NCI-H2171 treated with DMSO at 0.1 percent for 48 hours (cell line): ENCODE measurements at places on chromosomes 13 and 19.

DNA sequence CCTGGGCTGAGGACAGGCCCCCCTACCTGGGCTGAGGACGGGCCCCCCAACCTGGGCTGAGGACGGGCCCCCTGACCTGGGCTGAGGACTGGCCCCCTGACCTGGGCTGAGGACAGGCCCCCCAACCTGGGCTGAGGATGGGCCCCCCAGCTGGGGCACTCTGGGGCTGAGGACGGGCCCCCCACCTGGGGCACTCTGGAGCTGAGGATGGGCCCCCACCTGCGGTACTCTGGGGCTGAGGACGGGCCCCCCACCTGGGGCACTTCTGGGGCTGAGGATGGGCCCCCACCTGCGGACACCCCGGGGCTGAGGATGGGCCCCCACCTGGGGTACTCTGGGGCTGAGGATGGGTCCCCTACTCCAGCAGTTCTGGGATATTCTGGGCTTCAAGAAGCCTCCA is 65.5 kb downstream of the RASA3 start:
- DNase-seq: no peak

DNA sequence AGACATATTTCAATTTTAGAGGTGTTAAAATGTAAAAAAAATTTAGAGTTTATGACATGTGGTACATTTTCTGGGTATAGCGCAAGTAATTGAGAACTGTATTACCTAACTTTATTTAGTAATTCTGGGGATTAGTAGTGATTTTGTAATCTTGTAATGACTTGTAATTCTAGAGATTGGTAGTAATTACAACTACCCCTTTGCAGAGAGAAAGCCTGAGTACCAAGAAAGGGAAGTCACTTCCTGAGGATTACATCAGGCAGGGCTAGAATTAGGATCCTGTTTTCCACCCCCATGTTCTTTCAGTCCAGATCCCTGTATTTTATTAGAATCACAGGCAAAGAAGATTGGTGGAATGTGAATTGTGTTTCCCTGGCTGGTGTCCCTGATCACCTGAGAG is 274.9 kb downstream of the KCNRG start:
- no peak for DNase-seq

DNA sequence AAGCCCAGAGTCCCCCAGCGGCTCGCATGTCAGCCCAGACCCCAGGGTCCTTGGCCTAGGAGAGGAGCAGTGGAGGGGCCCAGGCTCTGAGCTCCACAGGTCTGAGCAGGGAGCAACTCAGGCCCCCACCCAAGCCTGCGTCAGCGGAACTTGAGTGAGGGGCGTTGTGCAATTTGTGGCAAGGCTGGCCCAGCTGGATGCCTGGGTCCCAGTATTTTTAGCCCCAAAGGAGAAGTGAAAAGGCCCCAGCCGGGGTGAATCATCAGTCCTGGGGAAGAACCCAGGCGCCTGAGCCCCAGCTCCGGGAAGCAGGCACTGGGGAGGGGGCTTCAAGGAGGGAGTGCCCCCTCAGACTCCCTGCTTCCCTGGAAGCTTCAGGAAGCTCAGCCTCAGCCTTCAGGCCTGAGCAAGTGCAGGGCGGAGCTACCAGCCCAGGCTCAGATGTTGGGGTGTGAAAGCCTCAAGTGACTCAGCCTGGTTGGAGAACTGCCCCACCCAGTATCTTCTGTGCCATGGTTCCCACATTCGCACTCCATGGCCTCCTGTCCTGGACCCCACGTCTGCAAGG is 7.2 kb downstream of the MED29 start:
- no peak for DNase-seq

DNA sequence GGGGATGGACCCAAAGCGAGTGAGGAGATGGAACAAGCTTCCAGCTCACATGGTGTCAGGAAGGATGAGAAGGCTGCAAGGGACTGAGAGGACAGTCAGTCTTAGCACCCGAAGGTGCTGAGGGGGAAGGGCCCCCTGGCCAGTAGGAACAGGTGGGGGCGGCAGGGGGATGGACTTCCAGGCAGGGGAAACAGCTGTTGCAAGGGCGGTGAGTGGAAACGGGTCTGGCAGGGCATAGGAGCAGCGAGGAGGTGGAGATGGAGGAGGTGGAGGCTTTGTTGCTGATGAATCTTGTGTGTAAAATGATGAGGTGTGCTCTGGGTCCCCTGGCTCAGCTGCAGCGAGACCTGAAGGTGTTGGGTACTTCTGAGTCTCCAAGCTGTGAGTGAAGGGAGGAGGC is 1.2 kb downstream of the MAP1S start:
- DNase-seq: no peak

DNA sequence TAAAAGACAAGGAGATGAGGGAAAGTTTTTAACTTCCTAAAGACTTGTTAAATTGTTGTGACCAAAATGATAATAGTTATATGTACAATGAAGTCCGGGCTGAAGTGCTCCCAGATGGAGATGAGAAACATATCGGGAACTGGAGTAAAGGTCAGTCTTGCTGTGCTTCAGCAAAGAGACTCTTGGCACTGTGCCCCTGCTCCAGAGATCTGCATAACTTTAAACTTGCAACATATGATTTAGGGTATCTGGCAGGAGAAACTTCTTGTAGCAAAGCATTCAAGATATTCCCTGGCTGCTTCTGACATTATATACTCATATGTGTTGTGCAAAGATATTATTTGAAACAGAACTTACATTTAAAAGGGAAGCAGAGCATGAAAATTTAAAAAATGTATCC is 786.6 kb upstream of the SLITRK6 start:
- DNase-seq: peak; percentile 5

DNA sequence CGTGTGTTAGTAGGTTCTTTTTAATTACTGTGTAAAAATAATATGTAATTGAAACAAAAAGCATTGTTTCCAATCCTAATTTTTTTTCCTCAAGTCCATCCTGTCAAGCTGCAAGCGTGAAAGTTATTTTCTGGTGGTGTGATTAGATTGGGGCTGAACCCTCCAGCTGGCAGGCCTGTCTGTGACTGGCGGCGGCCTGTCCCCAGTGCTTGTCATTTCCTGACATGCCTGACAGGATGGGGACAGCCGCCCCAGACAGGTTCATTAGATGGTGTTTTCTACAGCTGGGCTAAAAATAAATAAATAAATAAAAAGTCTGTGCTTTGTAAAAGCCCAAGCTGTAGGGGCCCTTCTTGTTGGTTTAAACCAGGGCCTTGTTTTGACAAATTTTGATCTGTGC is 53.7 kb upstream of the MAB21L1 start:
- peak; percentile 19 for DNase-seq

GRCh38 chr19:55467236-55468053 is 2.9 kb upstream of the C19orf85 start:
- DNase-seq: no peak

DNA sequence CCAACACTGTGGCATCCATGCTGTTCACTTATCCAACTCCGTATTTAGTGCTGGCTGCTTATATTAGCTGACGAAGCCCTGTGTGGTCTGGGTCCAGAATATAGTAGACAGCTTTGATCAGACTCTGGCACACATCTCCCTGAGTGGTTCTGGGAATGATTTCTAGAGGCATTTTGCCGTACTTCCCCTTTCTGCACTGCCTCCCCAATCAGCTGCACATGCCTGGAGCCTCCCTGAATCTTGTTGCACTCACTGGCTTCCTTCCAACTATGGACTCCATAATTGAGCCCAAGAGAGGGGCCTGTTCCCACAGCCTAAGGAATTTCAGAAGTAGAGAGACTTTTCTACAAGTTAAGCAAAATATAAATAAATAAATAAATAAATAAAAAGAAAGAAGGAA is 30.4 kb upstream of the PCDH8 start:
- peak; percentile 15 for DNase-seq

GRCh38 chr13:101053301-101054093 is 362.8 kb downstream of the NALCN start:
- DNase-seq: no peak

DNA sequence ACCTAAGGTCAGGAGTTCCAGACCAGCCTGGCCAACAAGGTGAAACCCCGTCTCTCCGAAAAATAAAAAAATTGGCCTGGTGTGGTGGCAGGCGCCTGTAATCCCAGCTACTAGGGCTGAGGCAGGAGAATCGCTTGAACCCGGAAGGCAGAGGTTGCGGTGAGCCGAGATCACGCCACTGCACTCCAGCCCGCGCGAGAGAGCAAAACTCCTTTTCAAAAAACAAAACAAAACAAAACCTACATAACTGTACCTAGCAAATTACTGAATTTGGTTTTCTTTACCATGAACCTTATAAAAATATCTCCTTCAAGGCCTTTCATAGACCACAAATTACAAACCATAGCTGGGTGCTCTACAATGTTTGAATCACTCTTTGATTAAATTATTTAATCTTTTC is 760 bp downstream of the ZNF91 start:
- DNase-seq: no peak

- no peak for DNase-seq
Observed at GRCh38 chr13:79429309-79429708, 23.3 kb upstream of the RBM26 start.

DNA sequence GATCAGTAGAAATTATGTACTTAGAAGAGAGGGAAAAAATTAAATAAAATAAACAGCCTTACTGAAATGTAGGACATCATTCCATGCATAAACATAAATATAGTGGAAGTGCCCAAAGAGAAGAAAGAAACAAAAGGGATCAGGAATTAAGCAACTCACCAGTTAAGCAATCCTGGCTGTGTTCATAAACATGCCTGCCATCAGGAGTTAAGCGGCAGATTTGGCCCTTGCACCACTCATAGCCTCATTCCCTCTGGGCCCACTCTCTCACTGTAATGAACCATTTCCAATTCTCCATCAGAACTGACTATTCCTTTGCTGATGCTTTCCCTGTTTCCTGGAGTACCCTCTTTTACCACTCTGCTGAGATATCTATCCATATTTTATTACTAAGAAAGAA is 281.4 kb downstream of the LHFPL6 start:
- DNase-seq: no peak
